Thyroid gland (tissue), 4 donors: ENCODE measurements at places on chromosomes 2 and 18.

DNA sequence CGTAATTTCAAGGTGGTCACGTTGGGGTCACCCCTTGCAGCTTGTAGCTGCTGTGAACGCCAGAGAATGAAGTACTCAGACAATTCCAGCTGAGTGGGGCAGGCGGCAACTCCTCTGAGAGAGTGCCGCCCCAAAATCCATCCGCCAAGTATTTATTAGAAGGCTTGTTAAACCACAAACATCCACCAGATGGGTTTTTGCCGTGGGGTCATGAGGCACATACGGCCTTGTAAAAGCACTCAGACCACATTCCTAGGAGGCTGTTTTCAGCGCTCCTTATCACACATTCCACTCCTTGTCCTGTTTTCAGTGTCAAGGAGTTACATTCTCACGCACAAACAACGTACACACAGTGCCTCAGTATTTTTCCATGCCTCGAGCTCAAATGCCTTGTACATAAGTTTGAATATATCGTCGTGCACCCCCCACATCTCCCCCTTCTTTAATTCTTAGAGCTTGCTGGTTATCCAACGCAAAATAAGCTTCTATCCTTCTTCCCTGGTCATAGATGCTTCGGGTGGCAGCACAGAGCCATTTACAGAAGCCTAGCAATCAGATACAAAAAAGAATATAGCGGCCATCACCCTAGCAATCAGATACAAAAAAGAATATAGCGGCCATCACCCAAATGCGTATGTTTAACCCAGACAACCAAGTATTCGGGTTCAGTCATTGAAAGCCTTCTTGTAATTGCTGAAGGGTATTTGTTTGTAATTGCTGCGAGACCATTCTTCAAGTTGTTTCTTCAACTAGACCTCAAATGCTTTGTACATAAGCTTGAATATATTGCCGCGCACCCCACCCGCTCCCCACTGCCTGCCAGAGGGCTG is 7.3 kb downstream of the ALPP start:
- no peak for DNase-seq

- no peak for DNase-seq
These were observed 103.3 kb downstream of the MYCN start for GRCh38 chr2:16043627-16044026.

DNA sequence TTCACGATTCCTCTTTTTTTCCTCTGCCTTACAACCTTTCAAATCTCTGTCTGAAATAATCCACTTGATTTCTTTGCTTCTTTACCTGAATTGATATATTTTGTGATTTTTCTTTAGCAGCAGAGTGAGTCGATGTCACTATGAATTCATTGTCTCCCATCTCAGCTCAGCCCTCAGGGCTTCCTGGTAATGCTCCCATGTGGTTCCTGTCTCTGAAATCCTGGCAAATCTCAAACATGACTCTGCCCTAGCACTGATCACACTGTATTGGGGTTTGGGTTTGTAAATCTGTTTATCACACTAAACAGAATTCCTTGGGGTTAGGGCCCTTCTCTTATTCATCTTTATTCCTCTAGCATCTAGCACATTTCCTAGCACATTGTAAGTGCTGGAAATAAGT is 43.0 kb upstream of the MSTN start:
- DNase-seq, result no peak

- DNase-seq, result peak; percentile 14
These were observed 443.3 kb upstream of the MEIS1 start for GRCh38 chr2:65991381-65992197.

DNA sequence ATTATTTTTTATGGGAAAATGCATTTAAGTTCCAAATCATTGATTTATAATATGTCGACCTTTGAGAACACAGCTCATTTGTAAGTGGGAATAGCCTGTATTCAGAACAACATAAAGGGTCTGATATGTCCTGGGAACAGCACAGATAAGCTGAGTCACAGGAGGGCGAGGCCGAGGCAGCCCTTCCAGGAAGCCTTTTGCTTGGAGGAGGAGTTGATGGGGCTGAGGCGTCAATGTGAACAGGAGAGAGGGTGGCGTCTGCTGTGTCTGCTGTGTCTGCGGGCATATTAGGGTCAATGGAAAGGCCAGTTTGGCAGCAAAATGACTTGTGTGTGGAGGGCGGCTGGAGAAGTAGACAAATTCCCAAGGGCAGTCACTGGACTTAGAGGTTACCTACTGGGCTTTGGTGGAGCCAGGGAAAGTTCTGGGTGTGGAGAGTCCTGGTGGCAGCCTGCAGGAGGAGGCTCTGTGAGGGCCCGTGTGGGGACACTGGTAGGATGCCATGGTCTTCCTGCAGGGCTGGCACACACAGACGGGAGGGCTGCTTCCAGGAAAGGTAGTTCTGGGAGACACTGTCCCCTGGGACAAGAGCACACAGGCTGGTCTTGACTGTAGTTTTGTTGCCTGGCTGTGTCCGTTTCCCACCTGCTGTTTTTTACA is 128.1 kb downstream of the GLI2 start:
- DNase-seq, result no peak

DNA sequence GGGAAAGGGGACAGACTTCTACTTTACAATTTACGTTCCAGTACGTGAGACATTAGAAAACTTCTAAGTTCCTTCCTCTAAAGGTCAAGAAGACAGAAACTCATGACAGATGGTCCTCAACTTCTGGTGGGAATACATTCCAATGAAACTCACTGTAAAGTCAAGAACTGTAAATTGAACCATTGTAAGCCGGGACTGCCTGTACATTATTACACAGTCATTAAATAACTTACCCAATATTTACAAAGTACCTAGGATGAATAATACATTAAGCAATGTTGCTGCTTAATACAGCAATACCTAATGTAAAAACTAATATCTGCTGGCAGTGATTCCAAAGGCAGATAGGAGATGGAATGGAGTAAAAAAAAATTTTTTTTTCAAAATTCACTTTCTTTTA is 51.9 kb downstream of the CDH2 start:
- no peak for DNase-seq

GRCh38 chr2:232389327-232389726 is 10.8 kb downstream of the ALPP start:
- DNase-seq, result no peak

GRCh38 chr18:32355896-32356295 is 114.8 kb downstream of the GAREM1 start:
- DNase-seq, result no peak

DNA sequence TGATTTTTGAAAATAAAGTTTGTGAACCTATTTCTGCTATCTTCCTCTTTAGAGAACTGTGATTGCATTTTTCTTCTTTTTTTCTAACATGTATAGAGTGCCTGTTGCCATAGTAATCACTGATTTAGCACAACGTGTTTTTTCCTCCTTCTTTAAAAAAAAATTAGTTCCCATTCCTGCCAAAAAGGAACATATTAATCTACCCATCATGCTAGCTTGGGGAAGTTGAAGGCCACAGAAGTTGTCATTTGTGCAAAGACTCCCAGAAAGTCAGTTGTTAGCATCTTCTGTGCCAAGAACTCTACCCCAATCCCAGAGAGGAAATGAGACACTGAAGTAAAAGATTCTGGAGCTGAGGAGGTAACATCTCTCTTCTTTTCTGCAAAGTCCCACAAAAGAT is 57.3 kb downstream of the SLC8A1 start:
- no peak for DNase-seq

- peak; percentile 14 for DNase-seq
These were observed 83.0 kb downstream of the CMPK2 start for GRCh38 chr2:6782517-6783237.

GRCh38 chr18:45236676-45237075 is 378.6 kb upstream of the SLC14A2 start:
- no peak for DNase-seq

DNA sequence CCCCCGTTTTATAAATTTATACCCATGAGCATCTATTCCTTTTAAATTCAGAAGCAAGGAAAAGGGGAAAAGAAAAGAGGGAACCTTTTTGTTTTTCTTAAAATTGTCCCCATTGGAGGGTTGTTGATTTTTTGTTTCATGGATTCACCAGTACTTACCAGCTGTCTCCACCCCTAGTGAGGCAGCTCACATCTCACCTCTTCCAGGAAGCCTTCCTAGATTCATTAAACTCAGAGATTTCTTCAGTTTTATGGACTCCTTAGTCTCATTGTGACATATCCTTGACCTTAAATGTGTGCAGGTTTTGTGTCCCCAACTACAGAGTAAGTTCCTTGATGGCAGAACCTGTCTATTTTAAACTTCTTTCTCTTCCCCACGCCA is 35.9 kb downstream of the EFR3B start:
- DNase-seq, result no peak
